ENCODE measurements at places on chromosomes 11 and 22.
A peak's percentile ranks its signal among the peaks of the same experiment; 100 is the strongest.

DNA sequence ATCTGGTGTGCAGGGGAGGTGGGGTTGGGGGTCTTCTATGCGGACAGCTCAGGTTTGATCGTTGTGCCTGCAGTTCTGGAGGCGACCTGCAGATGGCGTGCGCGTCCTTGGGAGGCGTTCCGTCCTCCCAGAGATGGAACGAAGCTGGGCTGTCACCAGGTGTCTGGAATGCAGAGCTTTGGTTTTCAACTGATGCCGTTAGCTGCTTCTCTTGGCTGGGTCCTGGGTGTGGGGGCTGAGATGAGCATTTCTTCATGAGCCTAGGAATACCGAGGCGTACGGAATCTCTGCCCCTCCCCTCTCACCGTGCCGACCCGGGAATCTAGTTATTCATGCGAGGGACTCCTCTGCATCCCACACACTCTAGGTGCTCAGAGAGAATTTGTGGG is 98.6 kb downstream of the CEP164 start:
- DNase-seq, result peak; percentile 40

DNA sequence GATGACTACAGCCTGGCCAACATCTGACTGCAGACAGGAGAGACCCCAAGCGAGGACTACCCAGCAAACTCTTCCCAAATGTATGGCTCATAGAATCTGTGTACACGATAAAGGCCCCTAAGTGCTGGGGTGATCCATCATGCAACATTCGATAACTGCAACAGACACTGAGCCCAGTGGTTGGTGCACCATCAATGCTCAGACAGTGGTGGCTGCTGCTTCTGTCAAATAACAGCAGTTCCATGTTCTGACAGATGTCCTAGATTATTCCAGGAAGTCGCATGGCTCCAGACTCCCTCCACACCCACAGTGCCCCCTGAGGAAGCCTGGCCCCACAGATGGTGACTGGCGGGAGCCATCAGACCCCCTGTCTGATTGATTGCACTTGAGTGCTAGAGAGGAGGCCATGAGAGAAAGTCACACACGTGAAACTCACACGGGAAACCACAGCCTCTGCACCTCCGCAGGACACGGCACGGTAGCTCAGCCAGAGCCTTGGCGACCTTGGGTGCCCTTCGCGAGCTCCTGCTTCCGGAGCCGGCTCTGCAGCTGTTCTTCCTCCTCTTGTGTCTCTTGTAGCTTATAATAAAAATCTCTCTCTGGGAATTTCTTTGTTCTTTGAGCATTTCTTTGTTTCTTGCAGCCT is 1155.9 kb downstream of the TBC1D22A start:
- DNase-seq, result peak; percentile 26

- DNase-seq, result no peak
Observed at GRCh38 chr11:44252999-44253602, 56.8 kb downstream of the ALX4 start.

DNA sequence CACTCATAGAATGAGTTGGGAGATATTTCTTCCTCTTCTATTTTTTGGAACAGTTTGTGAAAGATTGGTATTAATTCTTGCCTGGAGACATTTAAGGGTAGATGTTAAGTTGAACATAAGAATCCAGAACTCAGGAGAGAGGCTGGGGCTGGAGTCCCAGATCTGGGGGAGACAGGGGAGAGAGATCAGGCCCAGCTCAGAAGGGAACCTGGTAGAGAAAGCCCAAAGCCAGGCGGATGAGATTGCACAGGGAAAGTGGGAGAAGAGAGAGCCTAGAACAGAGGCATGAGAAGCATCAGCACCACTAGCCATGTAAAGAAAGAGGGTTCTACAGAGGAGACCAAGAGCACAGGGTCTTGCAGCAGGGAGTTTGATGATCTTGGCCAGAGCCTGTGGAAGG is 13.0 kb upstream of the GNAZ start:
- no peak for DNase-seq

DNA sequence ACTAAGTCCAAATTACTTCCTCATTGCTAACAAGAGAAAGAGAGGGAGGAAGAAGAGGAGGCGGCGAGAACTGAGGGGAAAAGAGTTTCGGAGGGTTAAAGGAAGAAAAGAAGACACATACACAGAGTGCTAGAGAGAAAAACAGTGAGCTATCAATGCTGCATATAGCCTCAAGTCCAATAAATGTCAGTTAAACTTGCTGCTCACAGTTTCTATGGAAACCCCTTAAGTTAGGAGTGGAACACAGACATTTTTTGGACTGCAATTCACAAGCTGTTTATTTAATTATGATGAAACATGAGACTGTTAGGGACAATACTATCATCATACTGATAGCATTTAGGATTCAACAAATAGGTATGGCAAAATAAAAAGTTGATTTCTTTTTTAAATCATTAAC is 1320.4 kb downstream of the LRRC4C start:
- no peak for DNase-seq

- no peak for DNase-seq
Observed at GRCh38 chr11:69173925-69174581, 18.3 kb downstream of the SMIM38 start.

DNA sequence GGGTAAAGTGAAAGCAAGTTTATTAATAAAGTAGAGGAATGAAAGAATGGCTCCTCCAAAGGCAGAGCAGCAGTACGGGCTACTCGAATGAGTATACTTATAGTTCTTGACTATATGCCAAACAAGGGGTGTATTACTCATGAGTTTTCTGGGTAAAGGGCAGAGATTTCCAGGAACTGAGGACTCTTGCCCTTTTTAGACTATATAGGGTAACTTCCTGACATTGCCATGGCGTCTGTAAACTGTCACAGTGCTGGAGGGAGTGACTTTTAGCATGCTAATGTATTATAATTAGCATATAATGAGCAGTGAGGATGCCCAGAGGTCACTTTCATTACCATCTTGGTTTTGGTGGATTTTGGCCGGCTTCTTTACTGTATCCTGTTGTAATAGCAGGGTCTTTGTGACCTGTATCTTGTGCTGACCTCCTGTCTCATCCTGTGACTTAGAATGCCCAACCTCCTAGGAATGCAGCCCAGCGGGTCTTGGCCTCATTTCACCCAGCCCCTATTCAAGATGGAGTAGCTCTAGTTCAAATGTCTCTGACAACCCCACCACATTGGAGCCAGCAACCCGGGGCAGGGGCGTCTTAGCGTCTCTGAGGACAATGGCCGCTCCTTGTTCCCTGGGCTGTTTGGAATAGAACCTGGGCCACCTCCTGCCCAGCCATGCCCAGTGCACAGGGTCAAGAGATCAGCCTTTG is 34.9 kb upstream of the CD82 start:
- no peak for DNase-seq

- DNase-seq, result peak; percentile 19
Observed at GRCh38 chr11:123430721-123431497, 840 bp downstream of the GRAMD1B start.

DNA sequence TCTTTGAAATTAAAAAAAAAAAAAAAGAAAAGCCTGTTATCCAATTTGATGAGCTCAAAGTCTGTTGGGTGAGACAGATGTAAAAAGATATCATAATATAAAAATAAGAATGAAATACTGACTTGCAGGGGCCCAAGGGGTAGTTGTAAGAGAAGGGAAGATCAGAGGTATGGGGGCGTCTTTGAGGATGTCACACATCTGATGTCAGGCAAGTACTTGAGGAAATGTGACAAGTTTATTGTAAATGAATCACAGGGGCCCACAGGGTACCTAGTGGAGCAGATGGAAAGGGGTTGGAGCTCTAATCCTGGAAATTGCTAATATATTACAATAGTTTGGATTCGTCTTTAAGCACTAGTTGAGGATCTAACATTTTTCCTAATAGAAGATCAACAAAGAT is 131.6 kb downstream of the MAML2 start:
- no peak for DNase-seq

DNA sequence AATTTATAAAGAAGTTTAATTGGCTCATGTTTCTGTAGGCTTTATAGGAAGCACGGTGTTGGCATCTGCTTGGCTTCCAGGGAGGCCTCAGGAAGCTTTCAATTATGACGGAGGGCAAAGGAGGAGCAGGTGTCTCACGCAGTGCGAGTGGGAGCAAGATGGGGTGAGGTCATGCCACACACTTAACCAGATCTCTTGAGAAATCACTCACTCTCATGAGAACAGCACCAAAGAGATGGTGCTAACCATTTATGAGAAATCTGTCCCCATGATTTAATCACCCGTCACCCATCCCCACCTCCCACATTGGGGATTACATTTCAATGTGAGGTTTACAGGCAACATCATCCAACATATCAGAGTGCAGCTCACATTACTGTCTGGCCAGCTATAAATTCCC is 103.5 kb downstream of the ARHGAP8 start:
- no peak for DNase-seq

DNA sequence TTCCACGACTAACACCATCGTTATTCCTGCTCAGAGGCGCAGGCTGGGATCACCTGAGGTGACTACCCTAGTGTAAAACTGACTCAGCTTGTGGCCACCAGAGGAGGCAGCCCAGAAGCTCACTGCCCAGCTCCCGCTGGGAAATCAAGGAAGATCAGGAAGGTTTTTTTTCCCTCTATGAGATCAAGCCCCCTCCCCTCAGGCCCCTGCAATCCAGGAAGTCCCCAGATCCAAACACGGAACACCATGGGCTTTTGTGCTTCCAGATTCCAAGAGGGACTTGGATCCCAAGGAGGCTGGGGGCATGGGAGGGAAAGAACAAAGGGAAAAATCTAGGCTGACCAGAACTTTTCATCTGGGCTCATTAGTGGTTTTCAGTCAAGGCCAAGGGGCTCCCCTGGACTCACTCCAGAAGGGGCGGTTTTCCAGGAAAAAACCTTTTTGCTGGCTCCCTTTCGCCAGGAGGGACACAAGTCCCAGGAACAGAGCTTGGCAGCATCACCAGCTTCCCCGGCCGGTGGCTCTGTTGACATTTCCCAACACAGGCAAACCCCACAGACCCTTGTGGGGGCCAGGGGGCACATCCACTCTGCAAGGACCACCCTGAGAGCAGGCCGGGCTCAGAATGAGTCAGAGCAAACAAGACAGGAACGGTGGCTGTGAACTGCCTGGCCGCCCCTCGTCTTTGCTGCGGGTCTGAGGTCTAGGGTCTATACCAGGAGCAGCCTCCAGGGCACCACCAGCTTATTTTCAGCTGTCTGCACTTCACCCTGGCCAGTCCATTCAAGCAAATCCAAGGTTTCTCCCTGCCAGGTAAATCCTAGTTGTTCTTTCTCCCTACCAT is 36.8 kb downstream of the MYH9 start:
- DNase-seq, result no peak

- no peak for DNase-seq
Observed at GRCh38 chr11:98895936-98896335, 124.8 kb upstream of the CNTN5 start.

GRCh38 chr11:6248248-6248647 is 9.4 kb downstream of the CNGA4 start:
- no peak for DNase-seq

GRCh38 chr11:8213376-8213775 is 44.6 kb upstream of the RIC3 start:
- DNase-seq, result no peak
